ENCODE measurements at places on chromosomes 3 and 15.

GRCh38 chr15:35061161-35061824, 23.8 kb downstream of the NANOGP8 start:
- DNase-seq = no peak

DNA sequence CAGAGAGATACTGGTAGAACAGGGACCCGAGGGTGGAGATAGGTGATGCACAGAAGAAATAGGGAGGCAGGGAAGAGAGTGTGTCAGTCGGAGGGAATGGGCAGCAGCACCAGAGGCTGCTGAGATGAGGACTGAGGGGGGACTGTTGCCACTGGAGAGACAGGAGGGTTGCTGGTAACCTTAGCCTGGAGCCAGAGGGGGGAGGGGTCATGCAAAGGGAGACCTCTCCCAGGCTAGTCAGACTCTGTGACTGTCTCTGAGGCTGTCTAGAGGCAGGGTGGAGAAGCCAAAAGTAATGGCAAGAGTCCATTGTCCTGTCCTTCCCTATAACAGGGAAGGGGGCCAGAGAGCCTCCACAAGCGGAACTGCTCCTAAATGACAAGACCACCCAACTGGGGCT, 2.1 kb upstream of the DLEC1 start:
- DNase-seq = no peak

- no peak for DNase-seq
Observed at GRCh38 chr3:125028657-125029056, 27.1 kb downstream of the HEG1 start.

DNA sequence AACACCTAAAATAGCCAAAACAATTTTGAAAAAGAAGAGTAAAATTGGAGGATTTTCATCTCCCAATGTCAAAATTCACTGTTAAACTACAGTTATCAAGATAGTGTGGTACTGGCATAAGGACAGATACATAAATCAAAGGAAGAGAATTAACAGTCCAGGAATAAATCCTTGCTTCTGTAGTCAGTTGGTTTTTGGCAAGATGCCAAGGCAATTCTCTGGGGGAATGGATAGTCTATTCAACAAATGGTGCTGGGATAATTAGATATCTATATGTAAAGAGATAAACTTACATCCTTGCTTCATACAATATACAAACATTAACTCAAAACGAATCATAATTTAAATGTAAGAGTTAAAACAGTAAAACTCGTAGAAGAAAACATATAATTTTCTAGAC, 57.9 kb upstream of the SELENOK start:
- DNase-seq = no peak

GRCh38 chr3:115512565-115513415, 110.5 kb upstream of the GAP43 start:
- peak; percentile 71 for DNase-seq

Measured in kidney (tissue), 22 donors.